T-helper 17 cell (primary cell): ENCODE measurements at places on chromosomes 16 and 17. TPM values are rescaled to one million over a fixed set of nuclear protein-coding genes. Genes with fewer than 3 reads are reported as not detected.

DNA sequence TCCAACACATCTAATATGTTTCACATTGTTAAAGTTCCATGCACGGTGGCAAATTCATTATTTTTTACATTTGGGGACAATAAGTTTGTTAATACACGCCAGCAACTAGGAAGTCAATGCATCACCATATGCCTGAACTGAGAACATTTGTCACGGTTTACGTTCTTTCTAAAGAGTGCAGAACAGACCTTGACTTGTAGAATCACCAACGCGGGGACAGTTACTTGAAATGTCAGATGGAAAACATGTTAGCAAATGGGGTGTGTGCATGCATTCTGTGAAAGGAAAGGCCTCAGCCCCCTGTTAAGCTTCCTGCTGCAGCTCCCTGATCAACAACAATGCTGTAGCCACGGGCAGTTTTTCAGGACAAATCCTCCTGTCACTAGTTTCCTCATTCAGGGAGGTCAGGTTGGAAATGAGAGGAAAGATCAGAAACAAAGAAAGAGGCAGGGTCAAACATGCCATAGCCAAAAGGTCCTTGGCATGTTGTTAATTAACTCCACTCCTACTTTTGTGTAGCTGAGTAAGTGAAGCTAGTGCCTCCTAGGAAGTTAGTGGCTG is 18.4 kb downstream of the SMIM36 start:
- peaks cover 3% of the 10 kb centered on the region for H3K4me1 ChIP-seq
- H3K36me3 ChIP-seq: no peaks in the 10 kb centered on the region
- no peak overlapping the region for H3K27ac ChIP-seq
- H3K4me3 ChIP-seq: no peak overlapping the region
- no peak for DNase-seq

INPP5K gene
- total RNA-seq: 189 TPM

AATK gene
- total RNA-seq: 1.9 TPM

GH1 gene
- not detected for total RNA-seq

DNA sequence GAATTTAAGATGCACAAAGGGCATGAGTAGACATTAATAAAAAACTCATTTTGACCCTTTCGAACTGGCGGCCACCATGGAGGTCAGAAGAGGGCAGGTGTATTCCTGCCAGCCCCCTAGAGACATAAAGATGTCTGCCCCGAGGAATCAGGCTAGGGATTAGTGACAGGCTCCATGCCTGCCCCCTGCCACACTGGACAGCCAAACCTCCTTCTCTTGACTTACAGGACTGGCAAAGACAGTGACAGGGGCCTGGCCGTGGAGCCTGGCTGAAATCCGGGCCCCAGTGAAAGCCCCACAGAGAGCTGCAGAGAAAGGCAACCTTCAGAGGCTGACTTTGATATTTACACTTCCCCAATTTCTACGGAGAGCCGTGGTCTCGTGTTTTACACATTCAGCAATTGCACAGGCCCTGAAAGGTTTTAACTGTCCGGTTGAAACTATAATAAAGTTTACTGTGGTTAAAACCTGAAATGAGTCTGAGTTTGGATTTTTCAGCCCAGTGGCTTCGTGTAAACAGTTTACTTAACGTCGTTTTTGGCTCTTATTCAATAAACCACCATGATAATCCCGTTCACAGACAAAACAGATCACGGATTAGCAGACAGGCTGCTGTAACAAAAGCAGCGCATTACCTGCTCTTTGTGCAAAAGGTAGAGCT is 243.9 kb upstream of the MYOCD start:
- no peak overlapping the region for H3K4me3 ChIP-seq
- H3K36me3 ChIP-seq: no peaks in the 10 kb centered on the region
- DNase-seq: no peak
- H3K4me1 ChIP-seq: no peaks in the 10 kb centered on the region
